ENCODE measurements at places on chromosomes 7 and 10.
A peak's percentile ranks its signal among the peaks of the same experiment; 100 is the strongest.

- peak; percentile 71 for DNase-seq
Observed at GRCh38 chr7:24819916-24820689, 62.8 kb upstream of the GSDME start.

DNA sequence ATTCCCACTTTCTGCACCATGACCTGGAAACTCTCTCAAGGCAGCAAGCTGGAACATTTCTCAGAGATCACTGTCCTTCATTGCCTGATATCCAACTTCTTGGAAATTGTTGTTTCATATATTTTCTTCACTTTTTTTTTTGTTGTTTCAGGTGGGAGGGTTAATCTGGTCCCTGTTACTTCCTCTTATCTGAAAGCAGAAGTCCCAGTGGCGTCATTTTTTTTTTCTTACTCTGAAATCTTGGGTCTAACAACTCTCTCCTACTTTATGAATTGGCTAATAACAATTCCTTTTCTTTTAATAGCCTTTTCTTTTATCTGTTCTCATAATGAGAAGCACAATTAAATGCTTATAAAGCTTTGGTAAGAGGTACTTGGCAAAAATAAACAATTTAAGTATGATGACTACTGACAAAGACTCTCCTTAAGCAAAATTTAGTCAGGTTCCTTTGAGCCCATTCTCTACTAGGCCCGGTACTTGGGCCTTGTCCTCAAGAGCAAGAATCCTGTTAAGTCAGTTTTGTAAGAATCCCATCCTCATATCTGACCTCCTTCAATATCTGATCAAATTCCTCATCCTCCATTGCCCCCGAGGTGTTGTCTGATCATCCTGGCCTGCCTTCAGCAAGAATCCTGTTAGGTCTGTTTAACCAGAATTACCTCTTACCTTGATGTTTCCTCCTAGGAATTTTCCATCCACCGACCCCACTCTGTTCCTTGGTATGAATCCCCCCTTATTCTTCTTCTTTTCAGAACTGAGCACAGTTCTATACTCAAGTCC, 11.5 kb upstream of the CC2D2B start:
- no peak for DNase-seq

DNA sequence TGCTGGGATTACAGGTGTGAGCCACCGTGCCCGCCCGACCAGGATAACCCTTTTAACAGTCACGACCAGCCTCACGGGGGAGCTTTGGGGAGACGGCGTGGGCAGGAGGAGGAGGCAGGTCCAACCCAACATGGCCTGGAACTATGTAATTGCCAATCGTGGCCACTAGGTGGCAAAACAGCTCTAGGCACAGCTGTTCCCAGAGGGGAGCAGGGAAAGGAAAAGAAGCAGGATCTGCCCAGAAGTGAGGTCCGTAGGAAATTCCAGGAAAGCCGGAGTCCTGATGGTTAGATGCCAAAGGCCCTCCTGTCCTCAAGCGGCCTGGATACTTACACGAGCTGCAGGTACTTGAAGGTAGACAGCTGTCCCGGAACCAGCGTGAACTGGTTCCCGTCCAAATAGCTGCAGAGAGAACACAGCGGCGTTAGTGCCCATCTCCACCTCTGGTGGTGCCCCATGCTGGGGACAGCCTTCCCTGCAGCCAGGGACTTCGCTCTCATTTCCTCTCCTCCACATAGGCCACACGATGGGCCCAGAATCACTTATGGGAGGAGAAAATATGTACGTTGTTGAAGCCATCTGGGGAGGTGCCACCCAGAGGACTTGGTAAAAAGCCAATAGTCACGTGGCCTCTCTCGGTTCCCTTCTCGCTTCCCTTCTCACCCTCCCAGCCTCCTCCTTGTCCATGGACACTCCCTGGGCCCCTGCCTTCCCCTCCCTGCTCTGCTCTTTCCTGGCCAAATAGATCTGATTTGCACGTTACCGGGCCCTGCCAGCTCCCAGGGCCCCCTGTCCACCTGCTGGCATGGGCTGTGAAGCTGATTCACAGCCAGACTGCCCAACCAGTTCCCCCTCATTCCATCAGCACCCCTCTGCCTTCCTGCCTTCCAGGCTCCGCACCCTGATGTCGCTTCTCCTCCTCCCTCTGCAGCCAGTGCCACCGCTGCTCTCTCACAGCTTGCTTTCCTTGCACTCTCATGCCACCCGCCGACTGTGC, 148.1 kb downstream of the SLIT1 start:
- DNase-seq, result peak; percentile 35

DNA sequence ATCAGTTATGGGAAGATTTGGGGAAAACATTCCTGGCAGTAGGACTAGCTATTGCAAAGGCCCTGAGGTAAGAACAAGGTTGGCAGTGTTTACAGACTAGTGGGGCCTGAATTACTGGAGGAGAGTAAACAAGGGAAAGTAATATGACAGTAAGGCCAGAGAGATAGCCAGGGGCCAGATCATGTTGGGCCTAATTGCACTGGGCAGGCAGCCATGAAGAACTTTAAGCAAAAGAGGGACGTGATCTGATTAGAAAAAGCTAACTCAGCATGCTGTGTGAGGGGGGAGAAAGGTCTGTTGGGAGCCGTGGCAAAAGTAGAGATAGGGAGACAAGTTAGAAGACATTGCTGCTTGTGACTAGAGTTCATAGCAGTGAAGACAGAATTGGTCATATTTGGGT, 9.2 kb downstream of the NUP42 start:
- no peak for DNase-seq

GRCh38 chr7:78510580-78511188, 712.1 kb downstream of the PHTF2 start:
- DNase-seq, result no peak

- DNase-seq, result no peak
Observed at GRCh38 chr7:3019801-3020200, 23.9 kb downstream of the CARD11 start.

- no peak for DNase-seq
Observed at GRCh38 chr7:20395104-20395503, 64.4 kb downstream of the ITGB8 start.

DNA sequence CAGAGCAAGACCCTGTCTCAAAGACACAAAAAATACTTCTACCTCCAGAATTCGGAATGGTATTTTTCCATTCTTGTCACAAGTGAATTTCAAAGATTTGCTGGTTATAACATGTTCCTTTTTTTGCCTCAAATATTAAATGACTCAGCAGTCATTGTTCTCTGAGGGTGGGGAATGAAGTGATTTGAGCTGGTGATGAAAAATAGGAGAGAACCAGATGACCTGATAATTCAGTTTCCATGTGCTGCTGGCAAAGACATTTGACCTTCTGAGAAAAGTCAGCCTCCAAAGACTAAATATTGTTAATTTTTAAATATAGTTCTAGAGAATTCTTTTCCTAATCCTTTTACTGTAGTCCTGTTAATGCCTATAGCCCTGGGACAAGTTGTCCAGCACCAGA, 78.9 kb downstream of the CACNB2 start:
- no peak for DNase-seq

All from naive thymus-derived CD4-positive, alpha-beta T cell (primary cell).